ENCODE measurements at places on chromosomes 16 and 17.

DNA sequence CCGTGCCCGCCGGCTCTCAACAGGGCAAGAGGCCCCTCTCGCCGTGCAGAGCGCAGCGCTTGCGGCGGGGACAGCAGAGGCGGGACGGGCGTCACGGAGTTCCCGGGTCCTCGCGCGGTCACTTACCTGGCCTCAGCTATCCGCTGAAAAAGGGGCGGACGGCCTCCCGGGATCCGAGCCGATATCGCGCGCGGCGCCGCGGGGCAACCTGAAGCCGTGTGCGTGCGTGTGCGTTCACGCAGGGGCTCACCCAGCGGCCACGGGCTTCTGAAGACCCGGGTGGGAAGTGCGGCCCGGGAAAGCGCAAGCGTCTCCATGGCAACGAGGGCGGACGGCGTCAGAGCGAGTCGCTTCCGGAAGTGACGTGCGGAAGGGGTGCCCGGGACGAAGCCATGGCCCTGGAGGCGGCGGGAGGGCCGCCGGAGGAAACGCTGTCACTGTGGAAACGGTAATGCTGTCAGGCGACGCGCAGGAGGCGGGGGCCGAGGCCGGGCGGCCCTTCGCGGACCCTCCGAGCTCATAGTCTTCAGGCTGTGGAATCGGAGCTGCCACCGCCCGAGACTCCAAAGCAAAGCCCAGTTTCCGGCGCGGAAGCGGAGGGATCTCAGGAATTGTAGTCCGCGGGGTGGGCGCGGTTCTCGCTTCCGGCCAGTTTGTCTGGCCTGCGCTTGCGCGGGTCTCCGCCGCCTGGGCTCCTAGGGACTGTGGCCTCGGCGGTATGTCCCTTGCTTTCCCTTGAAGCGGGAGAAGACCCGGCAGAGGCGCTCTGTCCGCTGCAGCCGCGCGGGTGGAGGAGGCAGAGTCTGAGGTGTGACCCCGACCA is at the start of gene ENDOV:
Gene ENDOV, plus strand, starts transcription at position 365 of the 823 bp plus-strand sequence. Its CDS starts 28 bp downstream, at position 393.
- DNase-seq, result peak; percentile 92

DNA sequence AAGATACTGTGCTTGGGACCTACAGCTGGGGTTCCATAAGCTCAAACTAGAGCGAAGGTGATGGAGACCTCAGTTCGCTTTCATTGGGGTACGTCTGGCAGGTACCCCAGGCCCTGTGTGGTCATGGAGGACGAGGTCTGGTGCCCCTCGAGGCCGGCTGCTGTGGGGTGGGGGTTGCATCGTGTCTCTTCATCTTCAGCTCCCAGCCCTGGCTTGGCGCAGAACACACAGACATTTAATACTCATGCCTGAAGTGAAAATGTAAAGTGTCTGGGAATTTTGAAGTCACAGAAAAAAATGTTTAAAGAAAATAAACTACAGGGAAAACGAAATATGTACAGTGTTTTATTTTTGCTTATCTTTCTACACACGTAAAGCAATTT is 80.5 kb downstream of the TBC1D16 start:
- DNase-seq, result no peak

DNA sequence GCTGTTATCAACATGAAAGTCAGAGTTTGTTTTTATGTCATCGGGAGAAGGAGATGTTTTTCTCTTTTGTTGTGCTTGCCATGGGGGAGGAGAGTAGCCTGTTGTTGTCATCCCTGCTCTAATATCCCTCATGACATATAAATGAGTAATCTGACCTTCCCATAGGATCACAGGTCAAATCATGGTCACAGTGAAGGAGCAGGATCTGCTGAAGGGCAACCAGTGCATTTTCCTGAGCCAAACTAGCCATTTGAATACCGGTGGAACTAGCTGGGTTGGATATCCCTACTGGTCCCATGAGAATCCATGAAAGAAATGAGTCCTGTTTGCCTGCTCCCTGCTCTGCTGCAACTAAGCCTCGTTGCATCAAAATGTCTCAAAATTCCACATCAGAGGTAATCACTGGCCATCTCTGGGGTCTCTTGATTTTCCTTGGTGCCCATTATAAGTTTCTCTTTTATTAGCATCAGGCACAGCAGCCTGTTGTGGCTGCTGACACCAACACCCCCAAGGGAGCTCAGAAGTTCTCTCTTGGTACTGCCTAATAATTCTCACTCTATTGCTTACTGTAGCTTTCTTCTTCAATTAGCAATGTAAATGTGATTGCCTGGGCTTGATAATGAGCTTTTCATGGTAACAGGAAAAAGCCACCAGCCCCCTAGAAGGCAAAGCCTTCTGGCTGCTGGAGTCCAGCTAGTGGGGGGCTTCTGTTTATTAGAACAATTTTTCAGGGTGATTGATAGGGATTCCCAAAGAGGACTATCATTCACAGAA is 211.4 kb upstream of the ERCC4 start:
- no peak for DNase-seq

GRCh38 chr17:75764711-75765421 is at the start of gene GALK1:
Gene GALK1, minus strand, starts transcription at chr17:75765192. Its CDS starts 56 bp downstream, at chr17:75765136.
- DNase-seq, result peak; percentile 68

DNA sequence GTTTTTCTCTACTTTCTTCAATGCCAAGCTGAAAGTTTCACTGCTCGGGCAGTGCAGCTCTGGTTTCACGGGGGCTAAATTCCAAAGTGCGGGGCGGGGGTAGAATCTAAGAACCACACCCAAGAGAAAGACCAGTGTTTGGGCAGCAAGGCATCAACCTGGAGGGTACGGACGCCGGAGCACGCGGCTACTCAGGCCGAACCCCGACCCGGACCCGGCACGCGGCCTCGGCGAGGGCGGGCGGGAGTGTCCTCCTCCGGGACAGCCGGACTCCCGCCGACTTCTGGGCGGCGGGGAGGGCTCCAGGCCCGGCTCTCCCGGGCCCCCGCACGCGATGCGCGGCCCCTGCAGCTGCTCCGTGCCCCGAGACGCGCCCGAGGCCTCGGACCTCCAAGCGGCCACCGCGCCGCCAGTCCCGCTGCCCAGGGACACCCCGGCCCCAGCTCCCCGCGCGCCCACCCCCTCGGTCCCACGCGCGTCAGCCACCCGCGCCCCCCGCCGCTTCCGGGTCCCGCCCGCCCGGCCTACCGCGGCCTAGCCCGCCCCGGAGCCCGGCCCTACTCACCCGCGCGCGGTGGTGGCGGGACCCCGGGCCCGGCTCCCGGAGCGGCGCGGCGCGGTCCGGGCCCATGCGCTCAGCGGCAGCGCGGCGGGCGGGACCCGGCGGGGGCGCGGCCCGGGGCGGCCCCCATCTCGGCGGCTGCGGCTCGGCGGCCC is 561 bp downstream of the AXIN1 start:
- no peak for DNase-seq

GRCh38 chr16:84246679-84247077 is 6.9 kb upstream of the KCNG4 start:
- no peak for DNase-seq

- no peak for DNase-seq
Measured at GRCh38 chr16:88951989-88952388, 25.0 kb downstream of the CBFA2T3 start.

All from activated T-cell treated with anti-CD3 and anti-CD28 coated beads for 1 hour (primary cell).